ENCODE measurements at places on chromosomes 4 and X.
A peak's percentile ranks its signal among the peaks of the same experiment; 100 is the strongest.

DNA sequence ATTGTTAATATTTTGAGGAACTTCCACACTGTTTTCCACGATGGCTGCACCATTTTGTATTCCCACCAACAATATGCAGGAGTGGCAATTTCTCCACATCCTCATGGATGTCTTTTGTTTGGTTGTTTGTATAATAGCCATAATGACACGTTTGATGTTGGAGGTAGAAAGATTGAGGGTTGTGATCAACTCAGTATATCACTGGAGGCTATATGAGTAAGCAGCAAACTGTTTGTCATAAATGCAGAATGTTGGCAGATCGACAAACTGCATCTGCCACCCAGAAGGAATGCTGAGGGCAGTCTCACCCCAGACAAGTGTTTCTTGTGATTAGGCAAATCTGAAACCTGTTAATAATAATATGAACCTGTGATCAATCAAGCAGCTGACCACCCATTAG lies 243.9 kb upstream of the WDFY3 start:
- DNase-seq, result no peak

GRCh38 chr4:183503497-183504063 lies 1.3 kb upstream of the ING2 start:
- DNase-seq, result peak; percentile 21

- no peak for DNase-seq
Measured at GRCh38 chr4:37480509-37480908, 205.7 kb downstream of the RELL1 start.

DNA sequence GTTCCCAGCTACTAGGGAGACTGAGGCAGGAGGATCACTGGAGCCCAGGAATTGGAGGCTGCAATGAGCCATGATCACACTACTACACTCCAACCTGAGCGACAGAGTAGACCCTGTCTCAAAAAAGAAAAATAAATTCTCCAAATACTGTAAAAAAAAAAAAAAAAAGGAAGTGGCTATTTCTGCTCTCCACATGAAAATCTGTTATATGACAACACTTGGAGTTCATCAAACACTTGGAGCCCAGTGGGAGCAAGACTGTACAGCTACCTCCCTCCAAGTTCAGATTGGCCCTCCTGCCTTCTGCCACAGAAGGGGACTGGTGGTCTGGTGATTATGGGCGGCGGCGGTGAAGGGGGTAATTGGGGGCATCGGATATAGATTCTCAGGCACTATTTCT lies 9.0 kb upstream of the CLDN34 start:
- no peak for DNase-seq

- no peak for DNase-seq
Measured at GRCh38 chrX:148672517-148672916, 172.1 kb downstream of the AFF2 start.

- DNase-seq, result no peak
Measured at GRCh38 chr4:176413171-176413570, 93.4 kb downstream of the SPCS3 start.

DNA sequence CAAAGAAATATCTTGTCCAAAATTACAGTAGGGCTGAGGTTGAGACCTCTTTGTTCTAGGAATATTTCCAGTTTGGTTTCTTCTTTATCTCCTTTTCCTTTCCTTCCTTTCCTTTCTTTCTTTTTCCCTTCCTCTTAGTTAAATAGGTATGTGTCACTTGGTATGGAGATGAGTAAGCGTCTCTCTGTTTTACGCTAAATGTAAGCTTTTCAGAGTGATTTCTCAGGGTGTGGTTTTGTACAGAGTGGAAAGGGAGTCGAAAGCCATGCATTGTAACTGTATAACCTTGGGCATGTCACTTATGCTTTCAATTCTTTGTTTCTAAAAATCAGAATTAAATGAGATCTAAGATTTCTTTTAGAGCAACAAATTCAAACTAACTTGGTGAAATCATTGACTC lies 54.8 kb downstream of the TLL1 start:
- no peak for DNase-seq

GRCh38 chrX:18672008-18672407 lies at the start of gene RS1:
Gene RS1 (minus strand): TSS chrX:18672108. CDS start chrX:18672068, 40 bp downstream.
- DNase-seq, result no peak

DNA sequence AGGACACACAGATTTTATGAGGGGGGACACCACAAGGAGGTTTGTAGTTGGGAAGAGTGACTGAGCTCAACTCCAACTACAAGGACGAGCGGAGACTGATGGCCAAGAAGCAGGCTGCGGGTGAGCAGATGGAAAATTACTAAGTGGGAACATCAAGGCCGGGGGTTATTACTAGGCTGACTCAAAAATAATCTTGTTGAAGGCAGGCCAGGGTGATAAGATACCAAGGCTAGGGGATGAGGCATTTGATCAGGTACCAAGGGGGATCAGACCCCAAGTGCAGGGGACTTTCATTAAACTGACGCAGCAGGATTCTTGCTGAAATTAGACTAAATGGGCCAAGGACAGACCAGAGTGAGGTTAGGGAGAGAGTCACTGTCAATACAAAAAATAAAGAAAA lies 119.4 kb upstream of the SORBS2 start:
- DNase-seq, result no peak

GRCh38 chr4:153643406-153644383 lies 40.4 kb upstream of the TLR2 start:
- peak; percentile 75 for DNase-seq

GRCh38 chr4:184099000-184099399 lies 118.7 kb downstream of the ENPP6 start:
- no peak for DNase-seq

- peak; percentile 63 for DNase-seq
Measured at GRCh38 chr4:78610546-78611214, 59.1 kb downstream of the ANXA3 start.

- peak; percentile 100 for DNase-seq
Measured at GRCh38 chr4:76984788-76985211, 35.2 kb downstream of the SEPTIN11 start.

GRCh38 chr4:17366496-17366895 lies 145.4 kb downstream of the QDPR start:
- peak; percentile 12 for DNase-seq

DNA sequence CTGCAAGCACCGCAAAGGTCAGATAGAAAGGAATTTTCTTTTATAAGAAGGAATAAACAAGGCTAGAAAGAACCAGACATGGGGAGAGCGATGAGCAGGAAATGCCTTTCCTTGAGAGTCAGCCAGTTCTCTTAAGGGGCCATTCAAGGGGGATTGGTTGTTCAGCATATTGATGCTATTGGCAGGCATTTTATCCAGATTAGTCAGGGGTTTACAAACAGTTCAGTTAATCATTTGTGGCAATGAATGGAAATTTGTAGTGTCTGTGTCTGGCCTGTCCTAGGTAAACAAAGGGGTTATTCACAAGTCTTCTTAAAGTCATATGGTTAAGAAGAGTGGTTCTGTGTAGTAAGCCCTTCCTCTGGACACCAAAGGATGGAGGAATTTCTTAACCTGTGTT lies 184.7 kb upstream of the FRMPD4 start:
- DNase-seq, result peak; percentile 90

DNA sequence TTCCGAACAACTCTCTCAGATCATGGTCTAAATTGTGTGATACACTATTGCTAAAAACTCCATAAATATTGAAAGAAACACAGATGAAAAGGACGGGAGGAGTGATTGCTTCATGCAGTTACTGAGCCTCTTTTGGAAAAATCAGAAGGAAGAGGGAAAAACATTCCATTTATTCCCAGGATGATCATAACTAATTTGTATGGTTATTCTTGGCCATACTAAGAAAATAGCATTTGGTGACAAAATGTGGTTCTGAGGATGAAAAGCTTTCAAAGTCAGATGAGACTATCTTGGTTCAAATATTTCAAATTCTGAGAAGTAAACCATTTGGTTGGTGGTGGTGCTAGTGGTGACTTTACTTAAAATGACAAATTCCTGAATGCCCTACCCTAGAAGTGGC lies 305.4 kb upstream of the LDB2 start:
- no peak for DNase-seq

GRCh38 chr4:138499627-138500026 lies 257.5 kb upstream of the SLC7A11 start:
- DNase-seq, result no peak

- DNase-seq, result no peak
Measured at GRCh38 chrX:120311727-120312063, 434 bp upstream of the TMEM255A start.

DNA sequence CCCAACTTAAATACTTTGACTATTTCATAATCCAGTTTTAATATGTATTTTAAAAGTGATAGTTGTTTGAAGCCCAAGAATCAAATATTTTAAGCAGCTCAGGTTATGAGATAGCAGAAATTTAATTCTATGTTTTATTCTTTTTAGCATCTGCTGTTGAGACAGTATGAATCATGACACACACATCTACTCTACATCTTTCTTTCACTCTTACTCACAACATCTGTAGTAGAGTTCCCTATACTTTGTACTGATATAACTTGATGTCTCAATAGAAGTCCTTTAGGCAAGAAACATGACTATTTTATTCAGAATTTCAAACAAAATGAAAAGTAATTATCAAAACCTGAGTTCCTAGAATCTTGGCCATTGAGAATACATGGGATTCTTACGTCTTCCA lies 187.9 kb upstream of the GNPDA2 start:
- no peak for DNase-seq

- DNase-seq, result peak; percentile 53
Measured at GRCh38 chr4:184361443-184361842, 112.9 kb downstream of the IRF2 start.

- DNase-seq, result no peak
Measured at GRCh38 chr4:11021333-11021732, 336.8 kb upstream of the CLNK start.

GRCh38 chr4:183354219-183354618 lies 32.0 kb upstream of the CLDN24 start:
- no peak for DNase-seq

DNA sequence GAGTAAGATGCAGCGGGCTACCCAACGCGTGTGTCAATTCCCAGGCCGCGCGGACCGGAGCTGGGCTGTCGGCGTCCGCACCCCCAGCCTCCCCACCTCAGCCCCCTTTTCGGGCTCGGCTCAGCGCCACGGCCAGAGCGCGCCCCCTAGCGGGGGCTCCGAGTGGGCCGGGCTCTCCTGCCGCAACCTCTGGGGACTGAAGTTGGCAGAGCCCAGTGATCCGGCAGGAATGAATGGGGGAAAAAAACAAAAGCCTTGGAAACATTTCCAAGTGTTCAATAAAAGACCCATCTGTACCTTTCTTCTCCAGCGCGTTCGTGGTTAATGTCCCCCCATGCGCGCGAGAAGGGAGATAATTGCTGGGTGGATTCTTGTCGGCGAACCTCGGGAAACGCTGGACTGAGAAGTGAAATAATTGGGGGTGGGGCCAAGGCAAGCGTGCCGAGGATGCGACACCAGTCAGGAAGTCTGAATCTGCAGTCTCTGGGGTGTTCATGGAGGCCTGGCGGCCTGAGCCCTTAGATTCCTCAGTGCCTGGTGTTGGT lies 5.2 kb upstream of the ARX start:
- DNase-seq, result no peak

DNA sequence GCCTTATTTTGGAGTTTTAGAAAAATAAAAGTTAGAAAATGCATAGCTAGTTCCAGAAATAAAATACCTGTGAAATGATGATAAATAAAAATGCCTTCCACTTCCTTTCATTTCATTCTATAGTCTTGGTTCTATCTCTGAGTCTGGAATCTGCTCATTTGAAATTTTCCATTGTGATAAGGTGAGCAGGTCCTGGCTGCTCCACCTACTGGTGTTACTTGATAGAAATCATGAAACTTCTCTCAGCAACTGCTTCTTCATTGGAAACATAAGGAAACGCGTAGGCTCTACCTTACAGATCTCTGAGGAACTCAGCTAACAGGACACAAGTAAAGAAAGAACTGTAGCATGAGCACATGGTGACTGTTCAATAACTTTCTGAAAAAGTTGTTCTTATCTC lies 141.8 kb downstream of the DCHS2 start:
- DNase-seq, result peak; percentile 47

DNA sequence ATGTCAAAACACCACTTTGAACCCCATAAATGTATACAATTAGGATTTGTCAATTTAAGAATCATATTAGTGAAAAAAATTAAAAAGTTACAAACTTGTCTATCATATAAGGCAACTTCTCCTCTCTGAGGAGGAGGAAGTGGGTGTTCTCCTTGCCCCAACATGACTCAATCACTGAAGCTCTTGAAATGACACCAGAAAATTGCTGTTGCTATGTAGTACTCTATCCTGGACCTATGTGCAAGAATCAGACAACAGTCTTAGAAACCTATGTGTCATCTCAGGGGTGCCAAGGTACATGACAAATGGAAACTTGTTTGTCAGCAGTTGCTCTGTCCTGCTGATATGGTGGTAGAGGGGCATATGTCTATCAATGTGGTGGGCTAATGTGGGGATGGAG lies 47.7 kb downstream of the HMGB3 start:
- no peak for DNase-seq

- DNase-seq, result no peak
Measured at GRCh38 chr4:121464854-121465253, 84.0 kb upstream of the QRFPR start.

GRCh38 chrX:28922106-28922505 lies 334.9 kb downstream of the IL1RAPL1 start:
- DNase-seq, result peak; percentile 44

- DNase-seq, result no peak
Measured at GRCh38 chr4:153140294-153140693, 63.9 kb upstream of the TRIM2 start.

- no peak for DNase-seq
Measured at GRCh38 chr4:1396806-1397455, 9.3 kb downstream of the NKX1-1 start.

DNA sequence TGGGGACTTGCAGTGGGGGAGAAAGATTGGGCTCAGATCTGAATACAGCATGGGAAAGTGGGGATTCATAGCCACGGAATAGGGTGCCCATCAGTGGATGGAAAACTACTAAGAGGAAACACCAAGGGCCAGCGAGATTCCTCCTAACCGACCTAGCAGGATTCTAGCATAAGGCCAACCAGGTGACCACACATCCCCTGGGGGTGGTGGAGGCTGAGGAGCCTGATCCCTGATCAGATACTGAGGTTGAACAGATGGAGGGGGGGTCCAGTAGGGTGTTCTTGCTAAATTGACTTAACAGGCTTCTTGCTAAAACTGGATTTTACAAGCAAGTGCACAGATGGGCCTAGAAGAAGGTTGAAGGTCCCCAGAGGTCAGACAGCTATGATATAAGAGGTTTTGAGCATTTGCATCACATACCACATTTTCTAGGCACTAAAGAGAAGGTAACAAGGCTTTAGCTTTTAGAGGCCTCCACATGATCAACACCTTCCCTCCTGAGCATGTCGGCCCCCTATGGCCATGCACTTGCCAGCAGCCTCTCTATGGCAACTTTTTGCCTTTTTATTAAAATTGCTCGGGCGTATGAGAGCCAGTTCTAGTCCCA lies 69.1 kb upstream of the PUDP start:
- no peak for DNase-seq

GRCh38 chr4:147480891-147481576 lies at the start of gene EDNRA:
Gene EDNRA (plus strand): TSS chr4:147481097. CDS start chr4:147485682, 4,585 bp downstream.
- DNase-seq, result peak; percentile 67

DNA sequence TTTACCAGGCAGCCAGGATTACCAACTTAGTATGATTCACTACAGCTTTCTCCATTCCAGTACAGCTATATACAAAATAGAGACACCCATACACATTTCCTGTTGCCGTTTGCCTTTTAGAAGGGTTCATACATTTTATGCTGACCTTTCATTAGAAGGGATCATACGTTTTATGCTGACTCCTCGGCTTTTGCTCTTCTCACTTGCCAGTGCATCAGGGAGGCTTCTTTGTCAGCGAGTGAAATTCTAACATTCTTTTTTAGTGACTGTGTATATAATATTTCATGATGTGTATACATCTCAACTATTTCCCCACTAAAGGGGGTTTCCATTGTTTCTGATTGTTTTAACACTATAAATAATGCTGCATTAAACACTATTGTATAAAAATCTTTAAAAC lies 552.6 kb downstream of the TRIML1 start:
- peak; percentile 23 for DNase-seq

GRCh38 chrX:149949743-149950436 lies 11.6 kb upstream of the EOLA2 start:
- DNase-seq, result no peak

All from choroid plexus epithelial cell (primary cell).